Uterus (tissue), 4 donors: ENCODE measurements at places on chromosomes 1 and 21.
A peak's percentile ranks its signal among the peaks of the same experiment; 100 is the strongest.

GRCh38 chr1:205546541-205546940 lies 42.1 kb downstream of the CDK18 start:
- no peak for DNase-seq

DNA sequence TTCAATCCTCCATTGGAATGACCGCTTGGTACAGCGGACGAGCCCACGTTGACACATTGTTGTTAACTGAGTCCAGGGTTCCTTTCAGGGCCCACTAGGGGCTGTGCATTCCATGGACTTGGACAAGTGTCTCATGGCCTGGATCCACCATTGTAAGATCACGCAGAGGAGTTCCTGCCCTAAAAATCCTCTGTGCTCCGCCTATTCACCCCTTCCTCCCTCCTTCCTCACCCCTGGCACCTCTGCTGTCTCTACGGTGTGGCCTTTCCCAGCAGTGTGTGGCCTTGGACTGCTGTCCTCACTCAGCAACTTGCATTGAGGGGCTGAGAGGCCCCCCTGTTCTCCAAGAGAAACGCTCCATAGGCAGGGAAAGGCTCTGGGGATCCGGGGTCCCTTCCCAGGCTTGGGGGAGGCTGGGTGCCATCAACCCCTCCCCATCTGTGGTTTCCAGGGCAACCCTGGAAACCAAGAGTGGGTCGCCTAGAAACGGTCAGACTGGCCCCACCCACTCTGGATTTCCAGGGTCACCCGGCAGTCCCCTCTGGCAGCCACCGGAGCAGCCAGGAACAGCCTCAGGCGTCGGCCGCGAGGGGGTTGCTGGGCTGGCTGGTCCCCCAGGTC lies 50.9 kb downstream of the MEGF6 start:
- peak; percentile 60 for DNase-seq

DNA sequence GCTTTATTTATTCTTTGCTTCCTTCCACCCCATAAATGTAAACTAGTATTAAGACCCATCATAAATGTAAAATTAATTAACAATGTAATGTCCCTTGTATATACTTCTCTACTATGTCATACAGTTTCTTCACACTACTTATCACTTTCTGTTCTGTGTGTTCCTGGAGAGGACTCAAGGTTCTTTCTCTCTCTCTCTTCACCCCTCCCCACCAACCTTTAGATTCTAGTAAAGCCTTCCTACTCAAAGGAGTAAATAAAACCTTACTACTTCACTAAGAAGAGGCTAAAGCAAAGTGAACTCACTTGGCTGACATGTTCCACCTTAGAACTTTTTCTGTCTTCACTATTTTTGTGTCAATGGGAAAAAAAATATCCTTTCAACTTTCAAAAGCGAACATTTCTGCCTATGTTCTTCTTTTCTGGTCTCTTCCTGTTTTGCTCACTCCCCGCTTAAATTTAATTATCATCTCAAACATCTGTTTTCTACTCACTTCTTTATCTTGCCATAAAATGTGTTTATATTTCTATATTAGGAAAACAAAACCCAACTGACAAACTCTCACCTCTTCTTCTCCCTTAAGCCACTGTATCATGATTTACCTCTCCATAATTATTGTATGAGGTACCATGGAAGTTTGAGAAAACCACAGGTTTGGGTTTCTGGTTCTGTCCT lies 260.3 kb downstream of the DPYD start:
- DNase-seq: no peak

- no peak for DNase-seq
Measured at GRCh38 chr1:208166340-208167138, 77.6 kb downstream of the PLXNA2 start.

DNA sequence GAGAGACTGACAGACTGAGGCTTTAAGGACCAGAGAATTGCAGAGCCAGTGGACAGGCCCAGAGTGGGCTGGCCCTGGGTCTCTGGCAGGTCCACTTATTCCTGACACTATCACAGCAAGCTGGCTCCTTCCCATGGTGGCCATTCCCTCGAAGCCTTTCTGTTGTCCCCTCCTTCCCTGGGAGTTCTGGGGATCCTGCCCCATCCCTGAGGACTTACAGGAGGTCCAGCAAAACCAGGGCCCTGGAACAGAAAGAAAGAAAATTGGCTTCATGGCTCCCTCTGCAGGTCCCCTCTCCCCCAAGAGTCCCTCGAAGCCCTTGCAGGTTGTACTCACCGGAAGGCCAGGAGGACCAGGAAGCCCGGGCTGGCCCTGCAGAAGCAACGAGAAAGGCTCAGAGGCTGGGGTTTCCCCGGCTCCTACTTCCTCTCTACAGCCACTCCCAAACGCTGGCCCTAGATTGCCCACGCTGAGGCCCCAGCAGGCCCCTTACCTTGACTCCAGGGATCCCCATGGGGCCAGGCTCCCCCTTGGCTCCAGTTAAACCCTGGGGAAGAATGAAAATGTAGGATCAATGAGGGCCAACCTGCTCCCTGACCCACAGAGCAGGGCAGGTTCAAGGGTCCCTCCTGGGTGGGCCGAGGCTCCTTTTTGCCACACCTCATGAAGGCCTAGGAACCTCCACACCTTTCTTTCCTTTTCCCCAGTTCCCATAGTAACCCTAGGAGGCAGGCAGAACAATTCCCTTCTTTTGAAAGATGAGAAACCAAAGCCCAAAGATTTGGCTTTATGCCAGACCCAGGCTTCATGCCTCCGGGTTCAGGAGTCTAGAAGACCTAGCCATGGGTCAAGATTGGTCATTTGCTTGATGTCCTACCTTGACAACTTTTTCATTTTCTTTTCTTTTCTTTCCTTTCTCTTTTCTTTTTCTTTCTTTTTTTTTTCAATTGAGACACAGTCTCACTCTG lies 4.6 kb downstream of the COL9A2 start:
- no peak for DNase-seq

DNA sequence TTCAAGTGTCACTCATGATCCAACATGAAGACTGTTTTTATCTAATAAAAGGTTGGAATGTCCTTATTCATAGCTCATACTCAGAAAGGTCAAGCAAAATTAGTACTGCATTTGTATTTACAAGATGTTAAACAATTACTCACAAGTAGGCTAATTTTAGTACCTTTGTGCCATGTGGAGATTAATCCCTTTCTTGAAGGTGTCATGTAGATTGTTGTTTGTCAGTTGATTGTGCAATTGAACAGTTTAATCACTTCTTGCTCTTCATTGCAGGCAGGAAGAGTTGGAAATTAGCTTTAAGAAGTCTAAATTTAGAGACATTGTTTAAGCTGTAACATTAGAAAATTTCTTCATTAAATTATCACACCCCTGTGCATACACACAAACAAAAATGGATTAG lies 847.1 kb downstream of the KCNT2 start:
- no peak for DNase-seq

DNA sequence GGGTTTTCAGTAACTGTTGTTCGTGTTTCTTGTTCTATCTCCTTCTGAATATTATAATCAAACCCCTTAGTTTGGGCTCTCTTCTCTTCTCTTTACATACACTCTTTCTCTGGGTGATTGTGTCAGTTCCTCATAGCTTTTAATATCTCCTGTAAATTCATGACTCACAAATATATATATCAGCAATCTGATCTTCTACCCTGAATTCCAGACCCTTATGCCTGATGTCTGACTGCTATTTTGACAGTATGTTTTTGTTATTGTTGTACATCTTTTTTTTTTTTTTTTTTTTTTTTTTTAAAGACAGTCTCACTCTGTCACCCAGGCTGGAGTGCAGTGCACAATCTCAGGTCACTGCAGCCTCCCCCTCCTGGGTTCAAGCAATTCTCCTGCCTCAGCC lies 70.8 kb upstream of the MPC2 start:
- no peak for DNase-seq

GRCh38 chr1:33743221-33743998 lies 120.5 kb upstream of the HMGB4 start:
- DNase-seq: no peak

DNA sequence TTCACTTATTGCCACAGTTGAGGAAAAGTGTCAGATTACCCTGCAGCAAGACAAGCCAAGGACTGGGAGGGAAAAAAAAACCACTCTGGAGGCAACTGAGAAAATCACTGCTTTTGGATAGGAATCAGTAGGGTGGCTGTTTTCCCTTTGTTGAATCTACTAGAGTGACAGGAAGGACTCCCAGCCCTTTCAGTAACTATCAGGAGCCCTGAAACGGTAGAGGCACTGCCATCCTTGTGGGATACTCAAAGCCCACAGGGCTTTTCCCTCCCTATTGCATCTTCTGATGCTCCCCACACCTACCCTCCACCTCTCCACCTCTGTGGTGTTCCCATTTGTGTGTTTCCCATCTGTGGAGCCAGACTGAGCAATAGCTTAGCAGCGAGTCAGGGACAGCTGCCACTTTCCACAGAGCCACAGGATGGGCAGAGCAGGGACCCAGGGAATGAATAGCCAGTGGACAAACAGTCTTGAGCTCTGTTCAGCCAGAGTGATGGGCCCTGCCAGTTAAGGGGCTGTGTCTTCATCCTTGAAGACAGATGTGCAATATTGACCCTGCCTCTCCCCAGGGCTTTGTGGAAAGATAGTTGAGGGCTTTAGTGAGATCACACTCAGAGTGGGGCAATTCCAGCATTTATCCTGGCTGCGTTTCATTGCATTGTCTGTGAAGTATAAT lies 13.9 kb downstream of the UBIAD1 start:
- DNase-seq: no peak

- no peak for DNase-seq
Measured at GRCh38 chr1:16073490-16074119, at the start of gene FAM131C. Gene FAM131C, minus strand, starts transcription at chr1:16073651. Its CDS starts 209 bp downstream, at chr1:16073442.

GRCh38 chr1:66251546-66251945 lies 282.4 kb upstream of the SGIP1 start:
- no peak for DNase-seq

DNA sequence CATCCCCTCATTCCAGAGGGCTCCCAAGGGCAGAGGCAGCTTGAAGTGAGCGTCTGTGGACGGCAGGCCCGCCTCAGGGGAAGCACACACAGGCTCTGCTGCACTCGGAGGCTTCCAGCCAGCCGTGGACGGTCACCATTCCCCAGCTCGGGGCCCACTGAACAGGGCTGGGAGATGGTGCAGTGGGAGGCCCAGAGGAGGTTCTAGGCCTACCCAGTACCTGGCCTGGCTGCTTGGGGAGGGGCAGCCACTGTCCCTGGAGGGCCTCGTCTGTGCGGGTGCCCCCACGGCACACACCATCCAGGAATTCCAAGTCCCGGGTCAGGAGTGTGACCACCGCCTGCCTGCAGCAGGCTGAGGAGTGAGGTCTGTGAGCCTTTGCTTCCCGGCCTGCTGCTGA lies 80.4 kb downstream of the SIK1 start:
- no peak for DNase-seq

DNA sequence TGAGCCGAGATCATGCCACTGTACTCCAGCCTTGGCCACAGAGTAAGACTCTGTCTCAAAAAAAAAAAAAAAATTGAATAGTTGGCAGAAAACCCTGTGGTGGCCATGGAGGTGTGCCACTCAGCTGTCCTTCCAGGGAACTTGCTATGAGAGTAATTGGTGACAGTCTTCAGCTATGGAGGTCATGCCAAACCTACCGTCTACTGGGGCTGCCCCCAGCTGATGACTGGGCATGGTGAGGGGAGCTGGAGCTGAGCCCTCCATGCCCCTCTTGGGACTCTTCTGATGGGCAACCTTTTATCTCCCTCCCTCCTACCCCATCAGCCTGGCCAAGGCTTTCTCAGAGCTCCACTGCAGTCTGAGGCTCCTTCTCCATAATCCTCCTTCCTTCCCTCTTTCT lies 84.2 kb downstream of the RYR2 start:
- DNase-seq: no peak

GRCh38 chr1:186175588-186175987 lies 199.5 kb downstream of the TPR start:
- DNase-seq: no peak

- no peak for DNase-seq
Measured at GRCh38 chr1:226027538-226028217, 28.5 kb upstream of the SDE2 start.

DNA sequence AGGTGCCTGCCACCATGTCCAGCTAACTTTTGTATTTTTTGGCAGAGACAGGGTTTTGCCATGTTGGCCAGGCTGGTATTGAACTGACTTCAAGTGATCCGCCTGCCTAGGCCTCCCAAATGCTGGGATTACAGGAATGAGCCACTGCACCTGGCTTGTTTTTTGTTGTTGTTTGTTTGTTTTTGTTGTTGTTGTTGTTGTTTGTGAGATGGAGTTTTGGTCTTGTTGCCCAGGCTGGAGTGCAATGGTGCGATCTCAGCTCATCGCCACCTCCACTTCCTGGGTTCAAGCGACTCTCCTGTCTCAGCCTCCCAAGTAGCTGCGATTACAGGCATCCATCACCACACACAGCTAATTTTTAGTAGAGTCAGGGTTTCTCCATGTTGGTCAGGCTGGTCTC lies 7.1 kb upstream of the L1TD1 start:
- no peak for DNase-seq

DNA sequence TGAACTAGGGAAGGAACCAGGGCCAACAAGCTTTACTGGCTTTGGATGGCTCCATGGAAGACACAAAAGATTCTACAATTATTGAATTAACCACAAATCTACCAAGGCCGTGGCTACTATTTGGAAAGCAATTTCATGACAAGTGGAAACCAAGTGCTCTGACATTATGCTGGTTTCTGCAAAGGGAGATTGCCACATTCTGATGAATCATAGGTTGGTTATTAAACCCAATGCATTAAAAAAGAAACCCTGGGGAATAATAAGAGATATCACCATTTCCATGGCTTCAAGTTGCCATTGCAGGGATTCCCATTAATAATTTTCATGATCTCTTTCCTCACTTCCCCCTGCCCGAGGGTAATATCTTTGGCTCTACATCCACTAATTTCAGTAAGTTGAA lies 359.2 kb upstream of the NCAM2 start:
- no peak for DNase-seq

- no peak for DNase-seq
Measured at GRCh38 chr21:37463083-37463801, 96.7 kb downstream of the DYRK1A start.

GRCh38 chr1:109881906-109882287 lies 28.8 kb upstream of the CSF1 start:
- no peak for DNase-seq

DNA sequence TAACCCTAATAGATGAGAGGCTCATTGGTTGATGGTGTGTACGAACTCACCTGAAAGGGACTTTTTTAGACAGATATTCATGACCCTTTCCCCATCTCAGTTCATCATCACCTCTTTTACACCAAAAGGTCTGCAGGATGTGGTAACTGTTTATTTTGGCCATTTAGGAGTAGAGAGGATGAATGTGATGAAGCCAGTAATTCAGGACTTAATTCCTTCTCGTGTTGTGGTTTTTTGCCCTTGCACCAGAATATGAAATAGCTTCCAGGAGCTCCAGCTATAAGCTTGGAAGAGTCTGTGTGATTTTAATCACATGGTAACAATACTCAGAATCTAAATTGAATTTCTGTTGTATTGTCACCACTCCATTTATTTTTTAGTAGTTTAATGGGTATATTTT lies 189.4 kb upstream of the KCTD3 start:
- no peak for DNase-seq
